ENCODE measurements at places on chromosomes 13 and 19.

- no peaks in the 10 kb centered on the region for H3K36me3 ChIP-seq
- no peak overlapping the region for H3K27ac ChIP-seq
- no peak for DNase-seq
These were observed 807.7 kb upstream of the GPC6 start for GRCh38 chr13:92418818-92419412.

DNA sequence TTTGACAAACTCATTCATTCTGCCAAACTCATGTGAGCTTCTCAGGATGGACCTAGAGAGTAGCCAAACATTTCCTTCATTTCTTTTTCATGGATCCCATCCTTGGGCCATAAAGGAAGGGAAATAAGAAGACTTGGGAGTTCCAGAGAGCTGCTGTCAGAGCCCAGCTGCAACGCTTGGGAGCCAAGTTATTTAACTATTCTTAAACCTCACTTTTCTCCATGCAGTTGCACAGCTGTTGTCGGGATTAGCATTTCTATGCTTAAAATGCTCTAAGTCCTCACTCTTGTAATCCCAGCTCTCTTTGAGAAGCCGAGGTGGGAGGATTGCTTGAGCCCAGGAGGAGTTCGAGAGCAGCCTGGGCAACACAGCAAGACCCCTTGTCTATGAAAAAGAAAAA lies 11.7 kb upstream of the CASP14 start:
- no peaks in the 10 kb centered on the region for H3K36me3 ChIP-seq
- no peak for DNase-seq
- H3K27me3 ChIP-seq, result peaks cover 28% of the 10 kb centered on the region
- H3K27ac ChIP-seq, result no peak overlapping the region
- no peak overlapping the region for H3K4me3 ChIP-seq

GRCh38 chr13:40160618-40161350 lies 505.3 kb downstream of the COG6 start:
- no peaks in the 10 kb centered on the region for H3K4me1 ChIP-seq
- DNase-seq, result no peak
- no peak overlapping the region for H3K27ac ChIP-seq

DNA sequence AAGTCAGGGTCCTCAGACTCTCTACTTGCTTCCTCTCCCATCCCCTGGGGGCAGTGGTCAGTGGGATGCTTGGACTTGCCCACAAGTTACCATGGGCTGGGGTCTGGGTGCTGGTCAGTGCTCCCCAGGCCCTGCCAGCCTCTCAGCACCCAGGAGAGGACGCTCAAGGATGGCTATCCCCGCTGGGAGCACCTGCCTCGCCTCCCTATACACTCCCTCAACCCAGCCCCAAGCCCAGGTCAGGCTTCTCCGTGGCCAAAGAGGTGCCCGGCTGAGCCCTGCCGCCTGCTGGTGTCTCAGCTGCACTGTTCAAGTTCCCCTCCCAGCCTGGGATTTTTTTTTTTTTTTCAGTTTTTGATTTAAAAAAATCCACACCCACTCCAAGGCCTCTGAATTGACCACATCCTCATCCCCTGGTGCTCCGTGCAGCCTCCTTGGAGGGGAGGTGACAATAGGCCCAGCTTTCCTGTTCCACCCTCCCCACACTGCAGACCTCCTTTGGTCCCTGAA lies 10.8 kb downstream of the F2RL3 start:
- H3K27ac ChIP-seq, result no peak overlapping the region
- no peak overlapping the region for H3K4me3 ChIP-seq
- no peaks in the 10 kb centered on the region for H3K36me3 ChIP-seq
- DNase-seq, result no peak
- peaks cover 2% of the 10 kb centered on the region for H3K4me1 ChIP-seq
- peaks cover 8% of the 10 kb centered on the region for H3K27me3 ChIP-seq

DNA sequence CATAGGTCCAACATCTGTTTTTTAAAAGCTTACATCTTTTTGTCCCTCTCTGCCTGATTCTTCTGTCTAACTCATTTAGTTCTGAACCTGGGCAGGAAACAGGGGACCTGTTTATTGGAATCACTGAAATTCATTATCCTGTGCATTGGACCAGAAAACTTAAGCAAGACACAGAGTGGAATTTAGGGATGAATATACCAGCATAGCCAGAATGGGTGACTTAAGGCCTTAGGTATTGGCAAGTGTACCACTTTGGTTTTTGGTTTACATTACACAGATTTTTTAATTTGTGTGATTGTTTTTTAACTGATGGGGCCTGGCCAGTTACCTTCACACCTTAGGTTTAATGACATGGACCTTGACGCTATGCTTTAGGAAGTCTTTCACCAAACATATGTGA lies 232.5 kb downstream of the GPC5 start:
- no peaks in the 10 kb centered on the region for H3K4me1 ChIP-seq
- H3K27ac ChIP-seq, result no peak overlapping the region
- no peak for DNase-seq
- H3K4me3 ChIP-seq, result no peak overlapping the region

GRCh38 chr13:28582225-28582891 lies 76.6 kb upstream of the POMP start:
- H3K27ac ChIP-seq, result no peak overlapping the region
- H3K36me3 ChIP-seq, result no peaks in the 10 kb centered on the region
- no peaks in the 10 kb centered on the region for H3K4me1 ChIP-seq
- no peak for DNase-seq
- peaks cover 5% of the 10 kb centered on the region for H3K27me3 ChIP-seq

DNA sequence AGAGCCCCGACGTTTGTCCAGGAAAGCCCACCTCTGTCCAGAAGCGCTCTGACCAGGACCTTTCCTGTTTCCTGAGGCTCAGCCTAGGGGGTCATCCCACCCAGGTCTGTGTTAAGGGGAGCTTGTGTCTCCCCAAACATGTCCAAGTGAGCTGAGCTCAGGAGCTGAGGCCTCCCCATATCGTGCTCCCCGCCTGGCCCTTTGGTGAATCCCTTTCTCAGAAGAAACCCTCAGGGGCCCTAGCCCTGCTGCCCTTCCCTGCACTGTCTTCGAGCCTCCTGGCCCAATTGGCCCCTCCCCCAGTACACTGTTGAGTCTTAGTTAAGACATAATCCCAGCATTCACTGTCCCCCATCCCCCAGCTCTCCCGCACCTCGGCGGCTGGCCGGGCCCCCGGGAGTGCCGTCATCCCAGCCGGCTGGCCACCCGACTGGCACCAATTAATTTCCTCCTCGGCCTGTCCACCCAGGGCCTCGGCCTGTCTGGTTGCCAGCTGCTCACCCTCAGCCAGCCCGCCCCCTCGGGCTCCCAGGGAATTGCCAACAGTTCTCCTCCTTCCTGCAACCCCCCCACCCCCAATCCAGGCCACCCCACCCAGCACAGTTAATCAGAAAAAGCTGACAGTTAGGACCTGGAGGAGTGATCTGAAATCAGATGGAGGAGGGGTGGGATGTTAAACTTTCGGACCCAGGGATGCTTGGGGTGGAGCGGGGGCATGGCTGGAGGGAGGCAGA lies 13.6 kb downstream of the IER2 start:
- H3K4me3 ChIP-seq, result peak overlapping the region; percentile 66
- no peaks in the 10 kb centered on the region for H3K27me3 ChIP-seq
- H3K27ac ChIP-seq, result peak overlapping the region; percentile 87

GRCh38 chr13:97122381-97122996 lies 99.6 kb upstream of the MBNL2 start:
- H3K4me1 ChIP-seq, result no peaks in the 10 kb centered on the region
- H3K36me3 ChIP-seq, result no peaks in the 10 kb centered on the region
- no peak overlapping the region for H3K4me3 ChIP-seq
- H3K27ac ChIP-seq, result no peak overlapping the region
- H3K27me3 ChIP-seq, result no peaks in the 10 kb centered on the region

DNA sequence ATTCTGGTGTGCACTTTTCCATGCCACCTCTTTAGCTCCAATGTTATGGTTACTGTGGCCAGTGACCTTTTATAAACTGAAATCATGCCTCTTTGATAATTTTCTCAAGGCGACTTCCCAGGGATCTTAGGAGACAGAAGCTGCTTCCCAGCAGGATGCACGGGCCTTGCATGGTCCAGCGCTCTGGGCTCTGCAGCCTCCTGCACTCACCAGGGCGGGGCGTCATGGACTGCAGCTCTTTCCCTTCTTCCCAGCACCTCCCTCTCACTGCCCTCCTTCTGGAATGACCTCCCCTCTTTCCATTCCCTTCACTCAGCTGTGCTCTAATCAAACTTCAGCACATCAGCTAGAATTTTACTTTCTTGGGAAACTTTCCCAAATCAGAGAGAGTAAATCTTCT lies 318.3 kb downstream of the IRS2 start:
- H3K36me3 ChIP-seq, result no peaks in the 10 kb centered on the region
- H3K4me1 ChIP-seq, result no peaks in the 10 kb centered on the region
- no peak overlapping the region for H3K27ac ChIP-seq
- no peaks in the 10 kb centered on the region for H3K27me3 ChIP-seq

DNA sequence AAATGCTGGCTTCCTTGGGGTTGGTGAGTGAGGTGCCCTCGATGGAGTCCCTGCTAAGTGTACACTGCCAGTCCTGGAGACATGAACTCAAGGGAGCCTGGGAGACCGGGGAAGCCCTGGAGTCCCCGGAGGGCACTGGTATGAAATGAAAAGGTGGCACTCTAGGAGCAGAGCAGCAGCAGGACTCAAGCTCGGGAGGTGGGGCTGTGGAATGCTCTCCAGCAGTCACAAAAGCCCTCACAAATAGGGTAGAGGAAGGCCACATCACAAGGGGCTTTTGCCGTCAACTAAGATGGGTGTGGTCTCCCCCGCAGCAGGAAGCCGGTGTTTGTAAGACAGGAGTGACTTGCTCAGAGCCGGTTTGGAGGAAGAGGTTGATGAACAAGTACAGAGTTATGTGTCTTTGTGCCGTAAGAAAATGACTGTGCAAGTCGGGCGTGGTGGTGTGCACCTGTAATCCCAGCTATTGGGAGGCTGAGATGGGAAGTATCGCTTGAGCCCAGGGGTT lies 19.3 kb downstream of the CCNE1 start:
- no peaks in the 10 kb centered on the region for H3K36me3 ChIP-seq
- H3K4me3 ChIP-seq, result peak overlapping the region; percentile 5
- H3K4me1 ChIP-seq, result peaks cover 20% of the 10 kb centered on the region
- H3K27ac ChIP-seq, result peak overlapping the region; percentile 83

DNA sequence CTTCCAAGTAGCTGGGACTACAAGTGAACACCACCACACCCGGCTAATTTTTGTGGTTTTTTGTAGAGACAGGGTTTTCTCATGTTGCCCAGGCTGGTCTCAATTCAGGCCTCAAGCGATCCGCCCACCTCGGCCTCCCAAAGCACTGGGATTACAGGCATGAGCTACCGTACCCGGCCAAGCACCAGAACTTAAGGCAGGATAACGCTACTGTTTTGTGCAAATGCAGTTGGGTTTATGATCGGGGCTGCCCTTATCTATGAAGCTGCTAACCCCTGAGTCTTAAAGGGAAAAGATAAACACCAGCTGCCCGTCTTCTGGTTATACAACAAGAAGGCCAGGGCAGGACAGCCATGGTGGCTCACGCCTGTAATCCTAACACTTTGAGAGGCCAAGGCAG lies 12.6 kb upstream of the TM6SF2 start:
- no peaks in the 10 kb centered on the region for H3K27me3 ChIP-seq
- no peak for DNase-seq
- peaks cover 12% of the 10 kb centered on the region for H3K36me3 ChIP-seq
- no peaks in the 10 kb centered on the region for H3K4me1 ChIP-seq

DNA sequence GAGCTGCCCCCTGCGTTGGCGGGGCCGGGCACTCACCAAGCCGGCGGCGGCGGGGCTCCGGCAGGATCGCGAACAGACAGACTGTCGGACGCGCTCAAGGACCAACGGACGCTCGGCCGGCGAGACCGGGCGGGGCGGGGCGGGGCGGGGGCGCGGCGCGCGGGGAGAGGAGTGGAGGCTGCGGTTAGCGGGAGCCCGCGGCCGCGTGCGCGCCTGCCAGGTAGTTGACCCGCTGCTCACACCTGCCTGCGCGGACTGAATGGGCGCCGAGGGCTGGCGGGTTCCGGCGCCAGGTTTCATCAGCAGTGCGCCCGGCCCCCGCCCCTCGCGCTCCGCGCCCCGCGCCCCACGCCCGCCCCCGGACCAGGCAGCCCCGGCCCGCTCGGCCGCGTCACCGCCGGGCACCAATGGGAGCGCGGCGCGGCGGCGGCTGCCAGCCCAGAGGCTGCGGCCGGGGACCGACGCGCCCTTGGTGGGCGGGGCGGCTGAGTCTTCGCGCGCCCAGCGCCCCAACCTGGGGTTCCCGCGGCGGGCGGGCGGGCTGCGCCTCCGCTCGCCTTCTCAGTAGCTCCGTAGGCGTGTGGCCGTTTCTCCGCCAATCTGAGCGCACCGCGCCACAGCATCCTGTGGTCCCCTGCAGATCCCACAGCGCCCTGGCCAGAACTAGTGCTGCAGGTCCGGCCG lies at the start of gene SLC7A1:
Gene SLC7A1 (minus strand): TSS at position 309 of the 684 bp plus-strand sequence. CDS start 59,500 bp downstream, outside the sequence.
- peak; percentile 83 for DNase-seq
- H3K4me3 ChIP-seq, result peak within 1 kb of the TSS; percentile 60
- H3K36me3 ChIP-seq, result no peaks in the 10 kb centered on the region
- H3K27me3 ChIP-seq, result no peaks in the 10 kb centered on the region
- H3K27ac ChIP-seq, result peak within 1 kb of the TSS; percentile 39
- H3K4me1 ChIP-seq, result peaks cover 21% of the 10 kb centered on the region

DNA sequence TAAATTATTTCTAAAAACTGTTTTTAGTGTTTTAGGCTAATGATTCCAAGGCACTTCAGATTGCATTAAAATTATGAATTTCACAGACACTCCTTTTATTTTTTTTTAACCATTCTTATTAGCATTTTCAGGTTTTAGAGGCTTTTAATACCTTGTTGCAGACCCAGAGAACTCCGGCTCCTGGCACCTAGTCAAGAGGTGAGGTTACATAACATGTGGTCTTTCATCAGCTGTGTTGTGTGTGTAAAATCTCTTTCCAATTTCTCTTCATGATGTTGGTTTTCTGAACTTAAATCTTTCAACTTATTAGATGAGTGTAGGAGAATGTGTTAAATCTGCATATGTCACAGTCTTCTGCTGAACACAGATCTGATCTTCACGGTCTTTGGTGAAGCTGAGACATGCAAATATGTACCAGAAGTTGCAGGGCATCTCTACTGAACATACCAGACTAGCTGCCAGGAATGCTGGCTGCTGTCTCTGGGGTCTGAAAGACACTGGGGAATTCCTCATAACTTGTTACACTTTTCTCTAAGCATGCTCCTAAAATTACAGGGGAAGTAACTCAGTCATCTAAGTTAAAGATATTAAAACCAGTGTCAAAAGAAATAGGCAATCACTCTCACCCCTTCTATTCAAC lies 1165.3 kb downstream of the EFNB2 start:
- no peak overlapping the region for H3K4me3 ChIP-seq
- H3K36me3 ChIP-seq, result no peaks in the 10 kb centered on the region
- H3K27ac ChIP-seq, result no peak overlapping the region
- H3K4me1 ChIP-seq, result peaks cover 2% of the 10 kb centered on the region
- H3K27me3 ChIP-seq, result no peaks in the 10 kb centered on the region
- no peak for DNase-seq

GRCh38 chr13:34430294-34430693 lies 511.8 kb upstream of the NBEA start:
- no peak overlapping the region for H3K4me3 ChIP-seq
- no peaks in the 10 kb centered on the region for H3K4me1 ChIP-seq
- no peaks in the 10 kb centered on the region for H3K27me3 ChIP-seq
- no peak overlapping the region for H3K27ac ChIP-seq
- DNase-seq, result no peak

DNA sequence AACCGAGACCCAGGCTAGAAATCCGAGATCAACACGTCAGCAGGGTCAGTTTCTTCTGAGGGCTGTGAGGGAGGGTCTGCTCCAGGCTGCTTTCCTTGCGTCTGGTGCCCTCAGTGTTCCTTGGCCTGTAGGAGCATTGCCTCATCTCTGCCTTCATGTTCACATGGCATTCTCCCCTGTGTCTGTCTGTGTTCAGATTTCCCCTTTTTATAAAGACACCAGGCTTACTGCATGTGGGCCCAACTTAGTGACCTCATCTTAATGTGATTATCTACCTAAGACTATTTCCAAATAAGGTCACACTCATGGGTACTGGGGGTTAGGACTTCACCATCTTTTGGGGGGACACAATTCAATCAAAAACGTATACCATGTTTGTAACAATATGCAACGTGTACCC lies 57.2 kb upstream of the C1QTNF9 start:
- no peak for DNase-seq
- peak overlapping the region; percentile 96 for H3K27ac ChIP-seq
- peaks cover 2% of the 10 kb centered on the region for H3K36me3 ChIP-seq
- no peaks in the 10 kb centered on the region for H3K27me3 ChIP-seq
- H3K4me1 ChIP-seq, result peaks cover 58% of the 10 kb centered on the region
- H3K4me3 ChIP-seq, result peak overlapping the region; percentile 92

Measured in T-cell (primary cell).